ENCODE measurements at places on chromosomes 4 and X.

DNA sequence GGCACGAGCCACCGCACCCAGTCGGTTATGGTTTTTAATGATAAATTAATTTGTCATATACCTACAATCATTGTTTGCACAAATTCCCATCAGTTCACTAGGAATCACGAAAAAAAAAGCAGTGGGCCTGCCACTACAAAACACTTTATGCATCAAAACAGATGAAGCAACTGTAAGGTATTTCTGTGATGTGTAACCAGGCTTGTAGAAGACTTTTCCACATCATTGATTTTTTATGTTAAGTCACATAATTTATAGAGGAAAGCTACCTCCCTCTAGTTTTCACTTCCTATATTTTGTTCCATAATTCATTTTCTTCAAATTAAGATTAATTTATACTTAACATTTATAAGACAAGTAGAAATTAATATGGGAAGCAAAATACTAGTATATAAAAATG lies 6.7 kb upstream of the FAM200B start:
- DNase-seq: no peak

DNA sequence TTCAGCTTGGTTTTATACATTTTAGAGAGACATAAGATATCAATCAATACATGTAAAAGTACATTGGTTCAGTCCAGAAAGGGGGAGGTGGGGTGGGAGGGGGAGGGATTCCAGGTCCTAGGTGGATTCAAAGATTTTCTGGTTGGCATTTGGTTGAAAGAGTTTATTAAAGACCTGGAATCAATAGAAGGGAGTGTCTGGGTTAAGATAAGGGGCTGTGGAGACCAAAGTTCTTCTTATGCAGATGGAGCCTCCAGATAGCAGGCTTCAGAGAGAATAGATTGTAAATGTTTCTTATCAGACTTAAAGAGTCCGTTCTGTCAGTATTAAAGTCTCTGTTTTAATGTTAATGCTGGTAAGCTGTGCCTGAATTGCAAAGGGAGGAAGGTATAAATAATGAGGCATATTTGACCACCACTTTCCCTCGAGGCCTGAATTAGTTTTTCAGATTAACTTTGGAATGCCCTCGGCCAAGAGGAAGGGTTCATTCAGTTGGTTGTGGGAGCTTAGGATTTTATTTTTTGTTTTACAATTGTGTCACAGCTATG lies 169.9 kb downstream of the AASDH start:
- no peak for DNase-seq

DNA sequence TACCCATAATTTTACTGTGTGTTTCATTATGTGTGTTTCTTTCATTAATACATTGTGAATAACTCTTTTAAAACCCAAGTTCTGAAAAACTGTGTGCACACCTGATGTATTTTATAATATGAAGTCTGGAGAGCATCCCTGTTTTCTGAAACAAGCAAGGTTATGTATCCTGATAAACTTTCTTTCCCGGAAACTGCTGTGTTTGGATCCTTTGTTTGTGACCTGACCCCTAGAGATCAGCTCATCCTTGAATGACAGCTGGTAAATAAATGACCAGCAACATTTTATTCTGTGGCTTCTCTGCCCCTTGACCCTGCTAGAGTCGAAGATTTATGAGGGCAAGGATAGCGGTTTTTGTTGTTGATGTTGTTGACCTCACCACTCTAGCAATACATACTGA lies 535.6 kb upstream of the ZFP42 start:
- no peak for DNase-seq

DNA sequence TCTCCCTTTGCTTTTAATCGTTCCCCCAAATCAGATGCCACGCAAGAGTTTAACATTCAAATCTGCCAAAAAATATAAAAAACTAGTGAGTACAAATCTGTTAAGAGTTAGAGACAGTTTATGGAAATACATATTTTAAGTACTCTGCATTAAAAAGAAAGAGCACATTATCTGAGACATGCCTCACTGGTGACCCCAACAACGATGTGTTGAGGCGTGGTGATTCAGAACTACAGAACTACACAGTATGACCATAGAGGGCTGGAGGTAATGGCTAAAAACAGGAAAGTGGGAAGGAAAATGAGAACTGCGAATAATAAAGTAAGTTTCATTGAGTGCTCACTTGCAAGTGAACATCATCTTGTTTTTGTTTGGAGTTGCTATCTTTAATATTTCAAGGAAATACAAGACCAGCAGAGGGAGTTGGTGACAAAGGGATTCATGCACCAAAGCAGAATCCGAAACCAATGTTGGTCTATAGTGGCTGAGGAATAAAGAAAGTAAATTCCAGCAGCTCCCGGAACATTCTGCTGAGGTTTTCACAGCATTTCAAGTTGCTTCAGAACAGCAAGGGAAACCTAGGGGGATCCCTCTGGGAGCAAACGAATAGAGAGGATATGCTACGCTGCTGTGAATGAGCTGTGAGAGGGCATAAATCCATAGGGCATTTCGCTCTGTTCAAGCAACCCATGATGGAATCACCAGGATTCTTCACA lies 92.2 kb downstream of the DCHS2 start:
- DNase-seq: no peak

DNA sequence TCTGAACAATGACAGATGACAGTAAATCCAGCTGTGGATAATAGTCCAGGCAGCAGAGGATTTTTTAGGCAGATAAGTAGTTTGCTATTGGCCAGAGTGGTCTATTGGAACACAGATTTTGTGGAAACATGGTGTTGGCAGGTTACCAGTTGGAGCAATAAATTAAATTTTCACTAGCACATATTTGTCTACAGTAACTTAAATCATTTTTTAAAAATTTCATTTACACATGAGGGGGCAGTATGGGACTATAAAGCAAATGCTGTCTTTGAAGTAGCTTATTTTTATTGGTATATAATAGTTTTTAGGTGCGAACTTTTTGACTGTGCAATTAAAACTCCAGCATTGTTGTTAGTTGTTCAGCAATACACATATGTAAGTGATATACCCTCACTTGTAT lies 289.8 kb downstream of the ARHGAP10 start:
- DNase-seq: no peak

- DNase-seq: no peak
These were observed 30.0 kb downstream of the PKD2 start for GRCh38 chr4:88037447-88037846.

GRCh38 chr4:69470561-69470960 lies 25.1 kb downstream of the UGT2B4 start:
- no peak for DNase-seq

DNA sequence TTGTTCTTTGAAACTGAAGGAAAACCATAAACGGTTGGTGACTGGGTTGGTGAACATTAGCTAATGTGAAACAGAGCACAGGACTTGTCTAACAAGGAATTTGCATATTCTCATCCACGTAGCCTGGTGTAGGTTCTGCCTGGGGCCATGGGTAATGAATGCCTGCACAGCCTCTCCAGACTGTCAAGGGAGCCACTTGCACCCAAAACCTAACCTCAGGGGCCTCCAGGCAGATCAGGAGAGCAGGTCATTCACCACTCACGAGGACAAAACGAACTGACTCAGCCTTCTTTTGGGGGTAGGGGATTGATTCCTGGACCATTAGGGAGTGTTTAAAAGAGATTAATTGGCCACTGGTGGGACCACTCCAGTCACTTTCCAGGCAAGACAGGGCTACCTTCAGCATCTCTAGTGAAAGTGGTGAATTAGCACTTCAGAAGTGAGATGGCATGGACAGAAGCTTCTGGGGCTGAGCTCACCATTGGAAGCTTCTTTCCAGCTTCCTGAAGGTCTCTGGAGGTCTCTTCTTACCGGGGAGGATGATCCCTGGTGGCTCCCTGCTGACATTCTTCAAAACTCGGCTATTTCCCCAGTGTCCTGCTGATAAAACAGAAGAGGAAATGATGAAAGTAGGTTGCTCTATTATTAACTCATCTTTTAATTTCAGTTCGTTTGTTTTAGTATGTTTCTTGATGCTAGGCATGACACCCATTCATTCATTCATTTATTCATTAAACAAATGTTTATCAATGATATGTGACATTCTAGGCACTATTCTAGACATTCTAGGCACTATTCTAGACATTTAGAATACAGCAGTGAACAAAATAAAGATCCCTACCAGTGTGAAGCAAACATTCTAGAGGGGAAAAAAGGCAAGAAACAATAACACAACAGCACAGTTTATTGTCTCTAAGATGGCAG lies 104.5 kb upstream of the LNX1 start:
- no peak for DNase-seq
